T-helper 1 cell (primary cell): ENCODE measurements at places on chromosomes 5 and 9.

DNA sequence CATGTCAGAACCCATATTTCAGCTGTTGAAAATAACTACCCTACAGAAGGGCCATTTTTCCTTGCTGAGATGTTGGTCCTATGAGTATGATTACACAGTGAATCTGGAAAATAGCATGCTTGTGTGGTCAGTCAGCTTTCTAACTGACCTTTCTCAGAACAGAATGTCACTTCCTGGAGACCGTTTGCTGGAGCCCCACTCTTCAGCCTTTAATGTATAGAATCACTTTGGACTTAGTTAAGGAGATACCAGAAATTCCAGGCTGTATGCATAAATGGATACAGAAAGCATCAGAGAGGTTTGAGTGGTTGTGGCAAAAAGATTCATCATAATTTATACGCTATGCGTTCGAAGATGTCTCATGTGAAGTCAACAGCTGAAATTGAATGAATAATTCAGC, 488.1 kb downstream of the EBF1 start:
- no peak for DNase-seq

DNA sequence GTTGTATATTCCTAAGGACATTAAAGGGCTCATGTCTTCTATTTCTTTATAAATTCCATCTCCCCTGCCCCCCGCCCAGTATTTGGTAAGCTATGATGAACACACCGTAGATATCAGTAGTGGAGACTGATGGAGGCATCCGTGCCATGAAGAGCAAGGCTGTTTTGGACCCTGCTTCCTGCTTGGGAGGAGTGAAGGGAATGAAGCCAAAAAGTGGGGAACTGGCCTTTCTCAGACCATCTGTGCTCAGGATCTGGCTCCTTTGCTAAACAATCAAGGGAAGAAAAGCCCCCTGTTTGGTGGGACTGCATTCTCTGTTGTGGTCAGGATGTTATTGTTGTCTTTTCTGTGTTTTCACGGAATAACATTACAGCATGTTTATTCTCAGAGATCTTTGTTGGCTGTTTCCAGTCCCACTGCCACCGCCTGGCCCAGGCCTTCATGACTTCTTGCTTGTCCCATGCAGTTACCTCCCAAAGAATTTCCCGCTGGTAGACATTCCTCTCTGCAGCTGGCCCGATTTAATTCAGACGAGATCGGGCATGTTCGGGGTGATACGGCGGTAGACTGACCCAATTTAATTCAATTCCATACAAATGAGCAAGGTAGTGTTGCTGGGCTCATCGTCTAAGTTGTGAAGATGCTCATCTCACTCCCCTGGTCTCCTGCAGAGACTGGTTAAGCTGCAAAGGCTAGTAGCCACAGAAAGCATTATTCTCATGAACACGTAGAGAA, 31.4 kb upstream of the ANKH start:
- DNase-seq: no peak

- no peak for DNase-seq
These were observed at the start of gene SOWAHA for GRCh38 chr5:132812781-132813598. Gene SOWAHA (plus strand): TSS chr5:132813302. CDS start chr5:132813622, 320 bp downstream.

DNA sequence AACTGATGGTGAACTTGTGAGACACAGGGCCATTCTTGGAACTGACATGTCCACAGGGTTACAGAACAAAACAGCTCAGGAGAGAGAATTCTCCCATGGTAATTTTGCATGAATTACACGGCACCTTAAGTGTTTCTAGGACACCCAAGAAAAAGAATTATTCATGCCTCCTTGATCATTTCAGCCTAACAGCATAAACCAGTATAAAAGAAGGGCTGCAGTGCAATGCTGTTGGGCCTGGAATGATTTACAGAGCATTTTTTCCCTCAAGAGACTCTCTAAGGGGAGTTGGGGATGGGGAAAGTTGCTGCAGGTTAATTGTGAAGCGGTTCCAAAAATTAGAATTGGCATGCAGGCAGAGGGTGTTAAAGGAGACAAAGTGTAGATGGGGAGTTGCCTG, 136.4 kb upstream of the FBXL7 start:
- no peak for DNase-seq

- DNase-seq: no peak
These were observed 209.5 kb downstream of the TSSK1B start for GRCh38 chr5:113225259-113225658.

DNA sequence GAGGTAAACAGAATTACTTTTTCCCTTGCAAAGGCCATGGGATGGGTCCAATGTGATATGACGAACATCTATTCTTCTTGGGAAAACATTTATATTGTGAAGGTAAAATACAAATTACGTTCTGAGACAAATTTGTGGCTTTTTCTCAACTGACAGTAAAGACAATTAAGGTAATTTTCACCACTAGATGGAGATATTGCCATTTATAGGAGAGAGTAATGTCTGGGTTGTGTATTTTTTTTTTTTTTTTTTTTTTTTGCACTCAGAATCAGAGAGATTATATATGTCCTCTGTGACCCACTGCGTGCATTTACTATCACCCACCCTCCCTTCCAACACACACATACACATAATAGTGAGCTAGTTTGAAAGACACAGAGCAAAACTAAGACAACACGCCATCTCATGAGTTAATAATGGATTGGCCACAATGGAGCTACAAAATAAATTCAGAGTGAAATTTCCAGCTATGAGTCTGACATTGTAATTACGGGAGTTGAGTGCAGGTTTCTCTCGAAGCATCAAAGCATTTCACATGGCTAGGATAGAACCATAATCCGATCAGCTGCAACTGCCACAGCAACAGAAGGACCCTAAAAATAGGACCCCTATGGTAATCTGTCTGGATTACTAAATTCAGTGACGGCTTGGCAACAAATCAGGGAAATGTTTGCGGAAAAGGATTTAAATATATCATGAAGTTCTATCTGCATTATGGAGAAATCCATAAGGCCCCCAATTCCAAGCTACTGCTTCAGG, 49.2 kb downstream of the ANXA1 start:
- peak; percentile 19 for DNase-seq

DNA sequence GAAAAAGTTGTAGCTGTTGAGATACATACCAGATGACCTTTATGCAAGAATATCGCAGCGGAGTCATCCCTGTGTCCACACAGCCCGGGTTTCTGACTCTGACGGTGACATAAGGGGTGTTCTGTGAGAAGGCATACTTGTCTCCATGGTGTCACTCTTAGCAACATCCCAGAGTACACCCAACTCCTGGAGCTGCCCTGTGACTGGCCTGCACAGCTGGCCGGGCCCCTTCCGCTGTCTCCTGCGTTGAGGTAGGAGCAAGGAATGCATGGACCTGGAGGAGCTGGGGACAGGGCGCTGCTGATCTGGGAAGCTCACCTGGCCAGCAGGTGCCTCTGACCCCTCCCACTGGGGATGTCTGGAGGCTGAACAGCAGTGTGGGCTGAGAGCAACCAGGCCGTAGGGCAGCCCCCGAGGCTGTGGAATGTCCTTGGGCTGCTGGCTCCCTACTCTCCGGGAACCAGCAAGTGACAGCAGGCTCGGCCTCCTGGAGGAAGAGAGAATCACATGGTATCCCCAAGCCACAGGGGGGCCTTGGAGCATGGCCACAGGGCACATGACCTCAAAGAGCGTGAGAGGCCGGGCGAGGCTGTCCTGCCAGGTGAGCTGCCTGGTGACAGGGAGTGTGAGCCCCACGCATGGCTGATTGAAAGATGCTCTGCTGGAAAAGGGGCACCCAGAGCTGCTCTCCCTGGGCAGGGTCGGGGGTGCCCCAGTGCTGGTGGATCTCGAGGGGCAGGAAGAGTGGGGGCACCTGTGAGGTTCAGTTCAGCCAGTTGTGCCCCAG, 113.4 kb downstream of the MRPL36 start:
- DNase-seq: no peak

GRCh38 chr5:41954286-41954685, 29.2 kb downstream of the FBXO4 start:
- DNase-seq: no peak

GRCh38 chr9:93132946-93133680, 938 bp downstream of the NINJ1 start:
- peak; percentile 50 for DNase-seq

DNA sequence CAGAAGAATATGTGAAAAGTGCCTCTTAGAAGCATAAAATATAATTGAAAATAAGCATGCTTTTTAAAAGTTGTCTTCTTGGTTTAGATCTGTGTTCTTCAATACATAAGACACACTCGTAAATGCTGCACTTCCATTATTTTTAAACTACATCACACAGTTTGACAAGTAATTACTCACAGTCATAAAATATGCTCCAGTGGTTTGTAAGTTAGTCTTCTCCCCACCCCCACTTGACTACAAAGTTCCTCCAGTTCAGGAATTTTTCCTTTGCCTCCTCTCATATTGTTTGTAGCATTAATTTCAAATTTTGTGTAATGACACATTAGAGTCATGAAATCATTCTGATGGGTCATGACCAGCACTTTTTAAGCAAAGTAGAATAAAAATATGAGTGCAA, 60.3 kb upstream of the PTGER4 start:
- DNase-seq: no peak

GRCh38 chr5:142737179-142737578, 33.0 kb upstream of the ARHGAP26 start:
- no peak for DNase-seq

DNA sequence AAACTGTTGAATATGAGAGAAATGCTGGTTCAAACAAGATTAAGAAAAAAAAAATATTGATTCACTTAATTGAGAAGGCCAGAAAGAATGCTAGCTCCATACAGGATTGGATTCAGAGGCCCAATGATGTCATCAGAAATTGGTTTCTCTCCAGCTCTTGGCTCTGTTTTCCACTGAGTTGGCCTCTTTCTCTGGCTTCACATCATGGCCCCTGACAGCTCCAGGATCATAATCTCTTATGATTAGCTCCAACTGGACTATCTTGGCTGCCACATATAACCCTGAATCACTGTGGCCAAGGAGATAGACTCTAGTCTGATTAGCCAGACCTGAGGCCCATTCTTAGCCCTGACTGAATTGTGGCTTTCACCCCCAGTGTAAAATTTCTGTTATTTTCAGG, 244.7 kb upstream of the GRAMD2B start:
- no peak for DNase-seq

GRCh38 chr9:90975781-90976538, 174.3 kb downstream of the SYK start:
- no peak for DNase-seq

DNA sequence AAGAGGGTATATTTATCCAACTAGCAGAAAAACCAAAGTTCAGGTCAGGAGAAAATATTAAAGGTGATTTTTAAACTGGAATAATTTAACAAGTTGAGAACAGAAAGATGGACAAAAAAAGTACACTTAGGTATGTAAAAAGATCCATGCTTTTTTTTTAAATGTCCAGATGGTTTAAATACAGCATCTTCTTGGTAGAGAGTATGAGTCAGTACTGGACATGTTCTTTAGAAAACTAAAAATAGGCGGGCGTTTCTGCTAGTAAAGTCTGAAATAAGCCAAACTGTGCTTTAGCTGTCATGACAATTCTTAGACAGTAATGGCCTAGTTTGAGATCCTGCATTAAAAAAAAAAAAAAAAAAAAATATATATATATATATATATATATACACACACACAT, 255.9 kb upstream of the ST8SIA4 start:
- DNase-seq: no peak

- DNase-seq: no peak
These were observed 106.6 kb downstream of the PALM2AKAP2 start for GRCh38 chr9:109886617-109887016.

DNA sequence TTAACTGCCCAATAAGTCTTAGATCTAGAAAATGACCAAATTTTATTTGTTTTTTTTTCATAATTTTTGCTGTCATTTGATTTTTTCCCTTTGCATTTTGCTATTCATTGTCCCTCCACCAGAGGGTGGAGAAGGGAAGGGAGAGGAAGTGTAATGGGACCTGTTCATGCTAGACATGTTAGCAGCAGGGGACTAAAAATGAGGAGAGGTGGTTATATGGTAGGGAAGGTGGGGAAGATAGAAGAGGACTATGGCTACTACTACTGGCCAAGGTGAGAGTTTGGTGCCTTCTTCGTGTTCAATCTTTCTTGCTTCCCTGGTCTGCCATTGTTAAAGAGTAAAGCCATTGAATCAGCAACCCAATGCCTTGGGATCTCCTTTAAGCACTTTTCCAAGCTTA, 6.4 kb downstream of the GRIA1 start:
- DNase-seq: no peak

DNA sequence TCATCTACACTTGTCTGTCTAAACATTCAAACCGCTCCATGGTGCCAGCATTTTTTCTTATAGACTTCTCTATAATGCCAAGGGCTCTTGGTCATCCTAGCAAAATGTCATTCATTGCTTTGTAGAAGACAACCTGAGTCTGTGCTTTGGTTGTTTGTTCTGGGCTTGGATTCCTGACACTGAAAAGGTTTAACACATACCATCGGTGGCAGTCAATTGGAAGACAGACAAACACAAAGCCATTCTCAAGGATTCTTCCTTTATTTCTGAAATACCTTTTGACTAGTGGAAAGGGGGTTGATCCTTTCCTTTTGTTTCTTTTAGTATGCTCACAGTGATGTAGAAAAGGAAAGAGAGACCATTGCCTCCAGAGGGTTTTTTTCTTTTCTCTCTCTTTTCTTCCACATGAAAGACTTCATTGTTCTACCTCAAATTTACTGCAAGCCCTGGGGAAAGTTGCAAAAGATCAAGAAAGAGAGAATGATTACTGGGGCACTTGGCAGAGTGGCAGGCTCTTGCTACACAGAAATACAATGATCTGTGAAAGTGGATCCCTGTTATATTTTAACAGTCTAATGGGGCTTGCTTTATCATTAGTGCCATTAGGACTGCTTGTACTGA, 66.4 kb upstream of the TMC1 start:
- no peak for DNase-seq

DNA sequence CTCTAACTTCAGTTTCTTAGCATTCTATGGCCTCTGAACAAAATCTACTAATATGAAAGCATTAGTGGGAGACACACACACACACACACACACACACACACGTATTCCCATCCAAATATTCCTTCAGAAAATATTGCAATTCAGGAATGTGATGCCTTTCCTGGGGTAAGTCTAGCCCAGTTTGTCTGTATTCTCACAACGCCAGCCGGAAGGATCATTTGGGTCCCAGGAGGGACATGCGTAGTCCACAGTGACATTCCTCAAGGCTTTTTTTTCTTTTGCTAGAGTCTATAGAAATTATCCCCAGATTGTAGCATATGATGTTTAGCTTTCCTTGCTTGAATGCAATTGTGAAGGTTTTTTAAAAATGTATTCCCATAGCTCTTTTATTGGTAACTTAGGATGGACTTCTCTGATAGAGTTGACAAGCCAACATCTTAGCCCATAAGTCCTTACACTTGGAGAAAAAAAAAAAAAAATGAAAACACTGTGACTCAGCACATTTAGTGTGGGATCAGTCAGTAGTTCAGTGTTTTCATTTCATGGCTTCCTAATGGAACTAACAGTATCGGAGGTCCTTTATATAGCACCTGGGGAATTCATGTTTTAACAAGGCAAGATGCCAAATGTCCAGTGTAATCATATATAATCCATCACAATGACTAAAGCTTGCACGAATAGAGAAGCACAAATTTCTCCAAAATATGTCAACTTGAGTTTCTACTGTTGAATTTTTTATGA, 316.5 kb downstream of the DIRAS2 start:
- DNase-seq: no peak

- peak; percentile 83 for DNase-seq
These were observed 72.3 kb downstream of the ICE1 start for GRCh38 chr5:5494489-5495402.

- DNase-seq: no peak
These were observed 158.6 kb upstream of the PPP1R26 start for GRCh38 chr9:135320943-135321342.
